ENCODE measurements at places on chromosomes 5 and 9. TPM values are rescaled to one million over a fixed set of nuclear protein-coding genes. Genes with fewer than 3 reads are reported as not detected.

DNA sequence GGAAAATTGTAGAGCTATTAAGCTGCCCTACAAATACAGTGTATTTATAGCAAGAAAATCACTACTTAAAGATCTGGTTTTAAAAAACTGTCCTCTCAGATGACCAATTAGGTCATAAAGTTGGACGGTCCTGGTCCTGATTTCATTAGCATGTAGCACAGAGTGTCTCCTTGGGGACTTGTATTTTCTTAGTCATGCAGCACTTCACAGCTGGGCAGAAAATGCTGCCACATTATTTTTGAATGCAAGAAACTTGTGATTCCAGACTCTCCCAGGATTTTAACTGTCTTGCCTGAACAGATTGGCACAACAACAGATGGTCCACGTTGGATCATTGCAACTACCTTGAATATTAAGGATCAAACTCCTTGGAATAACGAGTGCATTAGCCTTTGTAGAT, 348.1 kb upstream of the SGCD start:
- peak; percentile 19 for DNase-seq

DNA sequence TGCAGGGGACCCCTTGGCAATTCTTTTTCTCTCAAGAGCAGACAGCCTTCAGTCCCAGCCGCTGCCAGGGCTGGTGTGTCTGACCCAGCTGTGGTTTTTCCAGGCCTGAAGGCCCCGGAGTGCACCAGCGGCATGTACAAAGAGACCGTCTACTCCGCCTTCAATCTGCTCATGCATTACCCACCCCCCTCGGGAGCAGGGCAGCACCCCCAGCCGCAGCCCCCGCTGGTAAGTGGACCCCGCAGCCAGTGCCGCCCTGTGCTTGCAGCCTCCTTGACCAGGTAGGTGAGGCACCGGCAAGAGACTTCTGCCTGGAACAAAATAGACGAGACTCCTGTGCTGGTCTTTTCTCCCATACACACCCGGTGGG, 1.3 kb downstream of the TCF7 start:
- no peak for DNase-seq

GRCh38 chr5:14165375-14166106, 22.4 kb downstream of the TRIO start:
- DNase-seq = no peak

The N4BP3 gene
- total RNA-seq = 22.1 TPM

The SLC46A2 gene
- total RNA-seq = not detected

DNA sequence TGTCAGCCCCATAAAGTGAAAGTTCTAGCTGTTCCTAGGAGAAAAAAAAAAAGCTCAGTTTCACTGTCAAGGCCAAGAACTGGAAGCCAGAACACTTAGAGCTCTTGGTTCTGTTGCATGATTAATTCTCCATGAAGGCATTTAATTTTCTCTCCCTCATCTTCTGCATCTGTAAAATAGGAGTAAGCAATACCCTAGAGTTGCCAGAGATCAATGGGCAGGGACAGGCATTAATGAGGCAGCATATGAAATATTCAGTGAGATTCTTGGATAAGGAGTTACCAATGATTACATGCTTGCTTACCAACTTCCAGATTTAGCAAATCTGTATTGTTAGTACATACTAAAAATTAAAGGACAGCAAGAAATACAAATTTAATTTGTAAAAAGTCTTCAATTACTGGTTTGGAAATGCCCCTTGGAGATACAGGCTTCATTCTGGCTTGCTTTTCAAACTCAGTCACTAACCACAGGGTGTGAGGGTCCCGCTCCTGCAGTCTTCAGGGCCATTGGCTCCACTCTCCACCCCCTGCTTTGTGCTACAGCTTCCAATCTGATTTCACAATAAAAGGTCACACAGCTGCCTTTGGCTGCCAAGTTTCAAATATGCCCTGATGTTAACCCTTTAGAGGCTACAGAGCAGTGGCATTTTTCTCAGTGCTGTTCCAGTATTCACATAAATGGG, 624.6 kb downstream of the BNC2 start:
- no peak for DNase-seq

GRCh38 chr9:120396418-120396817, 183.5 kb downstream of the CDK5RAP2 start:
- DNase-seq = no peak

- DNase-seq = peak; percentile 74
Measured at GRCh38 chr5:62460578-62460983, 48.0 kb downstream of the IPO11 start.

The PCDHGB4 gene
- total RNA-seq = 5.9 TPM

GRCh38 chr5:155053501-155053900, 39.9 kb downstream of the KIF4B start:
- DNase-seq = no peak

DNA sequence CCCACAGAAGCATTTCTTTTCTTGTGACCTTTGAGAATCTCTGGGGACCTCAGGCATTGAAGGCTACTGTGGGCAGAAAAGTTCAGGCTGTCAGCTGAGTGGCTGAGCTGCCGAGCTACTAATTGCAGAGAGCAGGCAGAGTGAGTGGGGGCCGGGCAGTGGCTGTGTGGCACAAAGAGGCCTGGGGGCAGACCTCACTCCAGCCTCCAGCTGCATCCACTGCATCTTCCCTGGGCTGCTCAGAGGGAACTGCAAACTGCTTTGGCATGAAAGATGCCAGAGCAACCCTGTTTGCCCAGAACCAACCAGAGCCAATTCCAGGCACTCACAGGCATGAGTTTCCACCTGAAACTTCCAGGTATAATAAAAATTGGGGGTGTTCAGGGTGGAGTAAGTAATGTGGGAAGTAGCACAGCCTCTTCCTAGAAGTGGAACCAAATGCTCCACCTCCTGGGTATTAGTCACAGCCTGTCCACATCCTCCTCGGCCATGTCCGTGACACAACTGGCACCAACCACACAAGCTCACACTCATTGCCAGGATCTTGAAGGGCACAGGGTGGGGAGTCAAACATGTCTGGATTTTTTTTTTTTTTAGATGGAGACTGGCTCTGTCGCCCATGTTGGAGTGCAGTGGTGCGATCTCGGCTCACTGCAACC, 548.9 kb downstream of the BNC2 start:
- no peak for DNase-seq

GRCh38 chr5:171480239-171480638, 60.8 kb downstream of the FGF18 start:
- peak; percentile 12 for DNase-seq

DNA sequence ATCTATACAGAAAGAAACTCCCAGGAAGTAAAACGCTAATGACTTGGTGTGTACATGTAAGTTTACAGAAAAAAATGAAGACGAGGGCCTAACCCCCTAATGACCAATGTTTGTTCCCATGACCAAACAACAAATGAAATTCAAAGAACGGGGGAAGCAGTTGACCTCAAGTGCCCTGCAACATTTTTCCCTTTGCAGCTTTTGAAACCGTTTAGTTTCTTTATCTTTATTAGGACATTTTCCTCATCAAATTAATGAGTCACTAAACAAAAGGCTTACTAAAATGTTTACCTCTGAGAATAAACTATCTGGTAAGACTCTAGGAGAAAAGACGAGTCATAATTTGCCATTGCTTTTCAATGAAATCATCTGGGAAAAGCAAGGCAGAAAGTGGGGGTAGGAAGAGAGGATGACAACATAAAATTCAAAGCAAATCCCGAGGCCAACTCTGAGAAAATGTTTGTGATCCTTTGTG, 57.4 kb downstream of the LHFPL2 start:
- no peak for DNase-seq

DNA sequence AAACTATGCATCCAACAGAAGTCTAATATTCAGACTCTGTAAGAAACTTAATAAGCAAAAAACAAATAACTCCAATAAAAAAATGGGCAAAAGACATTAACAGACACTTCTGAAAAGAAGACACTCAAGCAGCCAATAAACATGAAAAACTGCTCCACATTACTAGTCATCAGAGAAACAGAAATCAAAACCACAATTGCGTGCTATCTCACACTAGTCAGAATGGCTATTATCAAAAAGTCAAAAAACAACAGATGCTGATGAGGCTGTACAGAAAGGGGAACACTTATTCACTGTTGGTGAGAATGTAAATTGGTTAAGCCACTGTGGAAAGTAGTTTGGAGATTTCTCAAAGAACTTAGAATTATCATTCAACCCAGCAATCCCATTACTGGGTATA, 101.2 kb upstream of the TRIM32 start:
- DNase-seq = no peak

DNA sequence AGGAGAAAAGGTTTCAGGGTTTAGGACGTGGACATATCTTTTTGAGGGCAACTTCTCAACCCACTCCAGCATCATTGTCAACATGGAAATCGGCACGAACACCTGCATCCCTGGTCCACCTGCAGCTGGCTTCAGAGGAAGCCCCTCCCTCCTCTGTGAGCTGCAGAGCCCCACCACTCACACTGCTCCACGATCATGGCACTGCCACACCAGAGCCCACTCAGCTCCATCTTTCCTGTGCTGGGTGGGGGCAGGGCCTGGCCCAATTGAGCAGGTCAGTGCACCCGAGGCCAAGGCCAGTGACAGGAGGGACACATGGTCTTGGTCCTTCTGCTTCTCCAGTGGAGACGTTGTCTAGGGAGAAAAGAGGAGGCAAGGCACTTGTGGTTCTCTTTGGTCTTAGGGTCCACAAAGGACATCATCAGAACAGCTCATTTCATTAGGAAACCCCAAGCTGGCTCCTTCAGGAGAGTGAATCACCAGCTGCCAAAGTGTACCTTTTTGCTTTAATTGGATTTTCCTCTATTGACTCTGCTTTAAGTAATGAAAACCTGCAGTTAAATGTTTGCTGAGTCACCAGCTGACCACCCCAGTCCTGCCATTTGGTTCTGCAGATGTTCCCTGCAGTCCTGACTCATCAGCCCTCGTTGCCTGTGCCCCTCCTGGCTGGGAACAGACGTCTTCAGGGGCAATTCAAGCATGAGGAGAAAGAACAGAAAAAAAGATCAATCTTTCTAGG, 56.2 kb downstream of the UBE2QL1 start:
- DNase-seq = no peak

Data from tongue (tissue), 3 donors.